ENCODE measurements at places on chromosomes 6 and 20. TPM values are rescaled to one million over a fixed set of nuclear protein-coding genes. Genes with fewer than 3 reads are reported as not detected.

- no peak for DNase-seq
Measured at GRCh38 chr6:44116641-44117382, 10.4 kb downstream of the MRPL14 start.

DNA sequence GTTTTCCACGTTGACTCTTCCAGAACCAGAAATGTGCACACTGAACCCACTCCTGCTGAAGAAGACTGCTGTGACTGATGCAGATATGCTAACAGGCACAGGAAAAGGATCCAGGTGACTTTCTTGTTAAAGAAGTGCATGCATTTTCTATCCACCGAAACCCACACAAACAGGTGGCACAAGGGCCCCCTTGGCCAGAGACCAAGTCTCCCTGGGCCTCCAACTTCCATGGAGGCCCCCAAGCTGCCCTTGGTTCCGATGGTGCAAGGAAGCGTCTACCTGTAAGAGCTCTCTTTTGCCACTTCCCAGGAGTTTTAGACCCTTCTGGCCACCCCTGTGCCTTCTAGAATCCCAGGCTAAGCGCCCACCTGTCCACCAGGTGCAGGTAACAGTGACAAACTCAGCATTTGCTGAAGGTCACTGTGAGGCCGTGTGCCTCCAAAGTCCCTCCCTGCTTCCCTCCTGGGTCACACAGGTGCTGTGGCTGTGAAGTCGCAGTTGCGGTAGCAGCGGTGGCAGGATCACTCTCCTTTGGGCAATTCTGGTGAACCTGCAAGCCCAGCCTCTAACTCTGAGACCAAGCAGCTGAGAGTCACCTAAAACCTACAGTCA, 134.8 kb downstream of the PXDC1 start:
- no peak for DNase-seq

GRCh38 chr6:137222381-137222780, 3.2 kb upstream of the IFNGR1 start:
- DNase-seq, result no peak

GRCh38 chr6:27452496-27452897, 20.4 kb downstream of the ZNF184 start:
- no peak for DNase-seq

GRCh38 chr20:49186535-49187329, 1.4 kb downstream of the STAU1 start:
- peak; percentile 69 for DNase-seq

DNA sequence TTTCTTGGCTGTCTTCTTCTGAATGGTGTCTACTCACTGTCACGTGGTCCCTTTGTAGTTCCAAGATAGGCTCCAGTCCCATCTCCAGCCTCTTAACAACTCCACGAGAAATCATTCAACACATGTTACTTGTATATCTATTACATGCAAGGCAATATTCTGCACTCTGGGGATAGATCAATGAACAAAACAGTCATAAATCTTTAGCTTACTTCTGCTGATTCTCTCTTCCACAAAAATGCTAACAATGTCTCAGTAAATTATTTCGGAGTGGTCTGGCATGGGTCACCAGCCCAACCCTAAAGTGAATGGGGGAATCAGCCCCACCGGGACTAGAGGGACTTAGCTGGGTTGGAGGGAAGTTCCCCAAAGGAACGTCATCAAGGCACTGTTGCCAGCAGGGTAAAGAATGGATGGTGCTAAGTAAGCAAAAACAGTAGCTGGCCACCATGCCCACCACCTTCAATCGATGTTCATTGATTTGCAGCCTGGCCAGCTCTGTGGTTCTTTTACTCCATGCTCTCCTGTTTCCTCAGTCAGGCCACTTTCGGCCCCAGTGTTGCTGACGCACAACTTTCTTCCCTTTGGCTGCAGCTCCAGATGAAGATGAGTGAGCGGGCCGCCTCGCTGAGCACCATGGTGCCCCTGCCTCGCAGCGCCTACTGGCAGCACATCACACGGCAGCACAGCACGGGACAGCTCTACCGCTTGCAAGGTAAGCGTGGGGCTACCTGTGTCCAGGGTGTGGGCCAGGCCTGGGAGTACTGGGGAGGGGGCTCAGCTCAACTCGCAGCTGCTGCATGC, 167.7 kb downstream of the DOK5 start:
- no peak for DNase-seq

- DNase-seq, result no peak
Measured at GRCh38 chr20:48631114-48632016, 196.4 kb downstream of the PREX1 start.

GRCh38 chr6:1313384-1313766, 1.5 kb downstream of the FOXQ1 start:
- no peak for DNase-seq

GRCh38 chr20:21100578-21101452, 5.3 kb downstream of the LINC00237 start:
- no peak for DNase-seq

DNA sequence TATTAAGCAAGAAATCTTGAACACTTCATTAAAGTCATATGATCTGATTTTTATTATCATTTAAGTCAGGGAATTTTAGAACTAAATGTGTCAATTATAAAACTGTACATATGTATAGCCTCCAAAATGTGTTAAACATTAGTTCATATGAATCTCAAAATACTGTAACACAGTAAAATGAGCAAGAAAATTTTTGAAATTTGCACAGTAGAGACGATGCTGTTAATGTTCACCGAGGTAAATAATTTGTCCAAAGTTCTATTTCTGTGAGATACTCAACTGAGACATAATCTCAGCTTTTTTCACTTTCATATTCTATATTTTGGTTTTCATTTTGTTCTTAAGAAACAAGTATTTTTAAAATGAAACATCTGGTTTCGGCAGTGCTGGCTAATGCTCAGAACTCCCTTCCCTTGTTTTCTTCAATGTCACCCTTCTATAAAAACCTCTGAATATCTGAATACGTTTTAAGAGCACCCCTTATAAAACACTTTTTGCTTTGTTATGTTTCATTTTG, 353.1 kb downstream of the LAMA2 start:
- no peak for DNase-seq

DNA sequence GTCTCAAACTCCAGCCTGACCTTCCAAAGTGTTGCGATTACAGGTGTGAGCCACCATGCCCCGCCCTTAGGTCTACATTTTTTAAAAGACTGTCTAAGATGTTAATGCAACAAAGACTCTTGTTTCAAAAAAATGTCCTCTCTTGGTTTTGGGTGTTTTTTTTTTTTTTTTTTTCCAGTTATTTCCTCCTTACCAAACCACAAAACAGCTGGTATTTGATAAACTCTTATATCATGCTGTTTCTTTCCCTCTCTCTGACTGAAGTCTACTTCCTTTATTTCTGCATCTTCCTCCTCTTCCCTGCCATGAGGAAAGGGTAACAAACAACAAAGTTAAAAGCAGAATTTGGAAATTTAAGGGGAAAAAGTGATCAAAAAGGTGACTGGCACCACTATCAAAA, 21.2 kb downstream of the STK38 start:
- no peak for DNase-seq

DNA sequence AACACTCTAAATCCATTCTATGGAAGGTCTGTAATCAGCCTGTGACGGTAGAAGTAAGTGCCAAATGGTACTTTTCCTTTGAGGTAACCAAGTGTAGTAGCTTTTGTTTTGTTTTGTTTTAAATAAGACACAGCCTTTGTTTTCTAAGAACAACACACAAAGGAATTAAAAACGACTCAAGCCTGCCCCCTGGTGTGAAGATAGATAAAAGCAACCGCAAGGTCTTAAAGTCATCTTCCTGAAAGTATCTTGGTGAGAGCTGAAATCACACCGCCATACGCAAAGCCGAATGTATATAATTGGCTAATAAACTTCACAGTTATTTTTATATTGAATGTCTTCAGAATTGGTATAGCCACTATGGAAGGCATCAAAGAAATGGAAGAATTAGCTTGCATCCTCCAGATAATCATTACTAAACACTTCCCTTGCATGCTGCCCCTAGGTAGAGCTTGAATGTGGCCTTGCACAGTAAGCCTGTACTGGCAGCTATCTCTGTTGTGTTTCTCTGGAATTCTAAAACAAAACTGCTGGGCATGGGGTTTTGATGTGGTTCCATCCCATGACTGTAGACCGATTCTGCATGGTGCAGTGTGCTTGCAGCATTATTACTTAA, 95.6 kb downstream of the LAMP5 start:
- DNase-seq, result no peak

- no peak for DNase-seq
Measured at GRCh38 chr6:120938876-120939472, 395.3 kb downstream of the TBC1D32 start.

DNA sequence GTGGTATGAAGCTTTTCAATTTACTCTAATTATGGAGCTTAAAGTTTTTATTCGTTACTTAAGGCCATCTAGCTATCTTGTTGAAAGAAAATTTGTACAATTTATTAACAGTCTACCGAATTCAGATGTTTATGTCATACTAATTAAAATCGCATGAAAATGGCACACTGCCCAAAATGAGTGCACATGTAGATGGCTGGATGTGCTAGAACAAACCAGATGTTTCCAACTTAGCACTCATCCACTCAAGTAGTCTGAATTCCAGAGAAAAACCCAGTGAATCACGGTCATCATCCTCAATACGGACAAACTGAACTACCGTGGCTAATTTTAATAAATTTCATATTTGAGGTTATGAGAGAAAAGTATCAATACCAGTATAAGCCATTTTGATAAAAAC, 70.4 kb downstream of the COL12A1 start:
- DNase-seq, result no peak

GRCh38 chr6:11653028-11653583, 115.6 kb downstream of the TMEM170B start:
- DNase-seq, result peak; percentile 24

DNA sequence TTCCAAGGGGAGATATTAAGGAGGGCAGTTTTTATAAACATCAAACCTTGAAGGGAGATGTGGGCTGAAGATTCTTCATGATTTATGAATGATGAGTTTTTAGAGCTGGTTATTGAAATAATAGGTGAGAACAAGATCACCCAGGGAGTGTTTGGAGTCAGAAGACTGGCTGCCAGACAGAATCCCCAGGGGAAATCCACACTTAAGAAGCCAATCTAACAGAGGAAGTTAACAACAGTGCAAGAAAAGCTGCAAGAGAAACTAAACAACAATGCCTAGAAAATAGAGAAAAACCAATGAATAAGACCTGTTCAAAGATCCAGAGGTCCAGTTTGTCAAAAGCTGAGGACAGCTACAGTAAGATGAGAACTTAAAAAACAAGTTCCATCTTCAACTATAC, 167.9 kb upstream of the MAN1A1 start:
- DNase-seq, result no peak

SIRPD gene
- not detected for total RNA-seq

OR2H1 gene
- total RNA-seq, result not detected

All from activated T-cell treated with anti-CD3 and anti-CD28 coated beads, Interleukin-2, amount 50 U/mL, for 4 hours (primary cell).